ENCODE measurements at places on chromosomes 11 and 22.

DNA sequence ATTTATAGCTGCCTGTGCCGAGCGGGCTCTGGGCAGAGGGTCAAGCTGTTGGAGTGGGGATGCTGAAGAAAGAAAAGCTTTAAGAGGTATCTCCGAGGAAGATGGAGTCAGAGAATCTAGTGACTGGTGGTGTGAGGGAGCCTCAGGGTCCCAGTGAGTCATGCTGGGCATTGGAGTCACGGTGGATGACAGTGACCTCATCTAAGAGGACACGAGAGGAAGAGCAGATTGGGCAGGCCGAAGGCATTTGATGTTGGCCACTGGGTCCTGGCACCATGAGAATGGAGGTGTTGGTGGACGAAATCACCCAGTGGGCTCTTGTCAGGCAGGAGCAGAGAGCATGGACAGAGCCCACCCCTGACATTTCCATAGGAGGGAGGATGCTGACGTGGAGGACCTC, 68.4 kb downstream of the TBC1D22A start:
- DNase-seq = no peak

GRCh38 chr11:61370349-61371005, 8.3 kb downstream of the TMEM138 start:
- no peak for DNase-seq

GRCh38 chr11:131495423-131495822, 125.0 kb downstream of the NTM start:
- no peak for DNase-seq

GRCh38 chr22:25393121-25393805, 171.2 kb upstream of the GRK3 start:
- DNase-seq = no peak

GRCh38 chr11:16881766-16882165, 132.4 kb downstream of the PLEKHA7 start:
- no peak for DNase-seq

DNA sequence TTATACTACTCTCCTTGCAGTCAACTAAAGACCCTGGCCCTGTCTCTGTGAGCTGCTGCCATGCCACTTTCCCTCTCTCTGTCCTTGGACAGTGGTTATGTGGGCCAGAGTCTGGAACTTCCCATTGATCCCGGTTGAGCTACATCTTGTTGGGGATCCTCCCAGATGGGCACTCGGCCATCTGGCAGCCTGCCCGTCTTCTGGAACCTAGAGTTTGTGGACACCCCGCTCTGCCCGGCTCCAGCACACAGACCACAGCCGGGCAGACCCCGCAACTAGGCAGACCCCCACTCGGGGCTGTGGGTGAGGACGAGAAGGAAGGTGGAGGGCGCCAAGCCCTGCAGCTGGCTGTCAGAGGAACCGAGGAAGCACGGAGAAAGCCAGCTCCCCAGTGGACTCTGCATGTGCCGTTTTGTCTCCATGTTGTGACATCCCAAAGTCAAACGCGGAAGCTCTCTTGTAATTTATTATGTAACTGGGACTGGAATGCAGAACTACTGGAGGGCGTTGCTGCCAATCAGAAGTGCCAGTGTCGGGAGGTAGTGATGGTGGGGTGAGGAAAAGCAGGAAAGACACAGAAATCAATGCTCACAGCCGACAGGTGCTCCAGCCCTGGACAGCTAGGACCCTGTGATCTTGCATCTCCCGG, 207.7 kb downstream of the CEP164 start:
- no peak for DNase-seq

- no peak for DNase-seq
These were observed 3.7 kb upstream of the PACSIN2 start for GRCh38 chr22:43018615-43019014.

DNA sequence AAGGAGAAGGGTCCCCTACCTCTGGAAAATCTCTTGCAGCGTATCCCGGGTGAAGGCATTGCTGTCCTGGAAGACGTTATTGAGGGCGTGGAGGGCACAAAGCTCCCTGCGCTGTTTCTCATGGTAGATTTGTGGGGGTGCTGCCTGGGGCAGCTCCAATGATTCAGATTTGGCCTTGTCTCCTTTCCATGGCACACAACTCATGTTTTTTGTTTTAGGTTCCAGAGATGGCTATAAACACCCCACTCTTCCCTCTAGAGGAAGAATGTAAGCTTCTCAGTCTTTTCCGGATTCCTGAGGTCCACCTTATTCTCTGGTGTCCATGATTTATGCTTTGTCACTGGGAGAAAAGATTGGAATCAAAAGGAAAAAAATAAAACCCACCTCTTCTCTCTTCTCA, 959 bp downstream of the JOSD1 start:
- no peak for DNase-seq

DNA sequence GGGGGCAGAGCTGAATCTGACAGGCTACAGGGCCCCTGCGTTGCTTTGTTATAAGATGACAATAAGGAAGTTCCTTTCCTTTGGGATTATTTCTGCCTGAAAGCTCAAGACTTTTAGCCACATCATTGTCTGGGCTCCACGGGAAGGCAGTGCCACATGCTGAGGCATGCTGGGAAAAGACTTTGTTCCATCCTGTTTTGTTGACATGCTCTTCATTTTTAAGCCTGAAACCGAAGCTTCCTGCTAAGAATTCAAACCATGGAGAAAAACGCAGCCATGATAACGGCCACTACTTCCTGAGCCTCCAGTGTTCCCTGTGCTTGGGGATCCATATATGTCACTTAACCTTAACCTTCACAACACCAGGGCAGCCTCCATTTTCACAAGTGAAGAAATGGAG, 5.5 kb upstream of the TCF20 start:
- no peak for DNase-seq

DNA sequence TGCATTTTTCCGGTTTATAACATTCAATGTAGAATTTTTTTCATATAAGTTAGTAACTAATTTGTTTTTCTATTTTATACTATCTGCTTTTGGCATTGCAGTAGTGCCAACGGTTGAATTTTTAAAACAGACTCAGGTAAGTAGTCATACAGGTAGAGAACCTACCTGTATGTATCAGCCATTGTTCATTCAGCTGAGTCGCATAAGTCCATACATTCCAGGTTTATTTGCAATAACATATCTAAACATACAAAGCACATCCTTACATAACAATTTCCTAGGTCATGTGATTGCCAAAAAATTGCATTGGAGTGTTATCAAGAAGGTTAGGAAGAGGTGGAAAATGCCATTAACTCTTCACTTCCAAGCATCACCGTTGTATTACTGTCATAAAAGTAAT, 1059.3 kb upstream of the CNTN5 start:
- DNase-seq = no peak

DNA sequence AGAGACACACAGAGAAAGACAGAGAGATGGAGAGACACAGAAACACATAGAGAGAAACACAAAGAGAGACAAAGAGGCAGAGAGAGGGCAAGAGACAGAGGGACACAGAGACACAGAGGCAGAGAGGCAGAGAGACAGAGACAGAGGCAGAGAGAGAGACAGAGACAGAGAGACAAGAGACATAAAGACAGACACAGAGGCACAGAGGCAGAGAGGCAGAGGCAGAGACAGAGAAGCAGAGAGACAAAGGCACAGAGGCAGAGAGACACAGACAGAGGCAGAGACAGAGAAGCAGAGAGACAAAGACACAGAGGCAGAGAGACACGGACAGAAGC, 6.3 kb downstream of the TNNI2 start:
- DNase-seq = no peak

DNA sequence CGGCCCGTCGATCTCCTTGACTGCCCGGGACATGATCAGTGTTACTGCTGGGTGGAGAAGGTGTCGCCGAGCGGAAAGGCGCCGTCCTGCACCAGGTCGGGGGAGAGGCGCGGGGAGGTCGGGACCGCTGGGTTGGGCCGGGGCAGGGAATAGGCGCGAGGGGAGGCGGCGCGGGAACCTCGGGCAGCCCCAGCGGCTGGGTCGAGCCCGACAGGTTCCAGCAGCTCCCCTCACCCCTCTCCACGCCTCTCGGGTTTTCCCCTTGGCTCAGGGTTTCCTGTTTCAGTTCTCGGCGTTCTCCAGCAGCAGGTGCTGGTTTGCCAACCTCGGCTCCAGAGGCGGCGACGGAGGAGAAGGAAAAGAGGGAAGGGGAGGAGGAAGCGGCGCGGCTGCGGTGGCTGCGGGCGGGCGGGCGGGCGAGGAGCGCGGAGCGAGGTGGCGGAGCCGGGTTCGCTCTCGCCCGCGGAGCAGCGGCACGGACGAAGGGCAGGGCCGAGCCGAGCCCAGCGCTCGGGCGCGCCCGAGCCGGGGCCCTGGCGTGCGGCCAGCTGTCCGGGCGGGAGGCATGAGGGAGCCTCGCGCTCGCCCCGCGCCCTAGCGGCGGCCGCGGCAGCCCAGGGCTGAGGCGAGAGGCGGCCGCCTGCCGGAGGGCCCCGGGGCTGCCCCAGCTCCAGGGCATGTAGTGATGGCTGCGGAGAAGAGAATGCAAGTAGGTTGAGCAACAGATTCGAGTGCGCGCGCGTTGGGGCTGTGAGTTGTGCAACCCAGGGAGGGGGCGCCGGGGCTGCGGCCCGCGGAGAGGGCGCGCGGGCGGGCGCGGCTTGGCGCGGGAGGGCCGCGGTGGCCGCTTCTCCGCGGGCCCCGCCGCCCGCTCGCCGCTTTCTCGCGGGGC, at the start of gene ZC3H12C:
ZC3H12C (plus strand) TSS at position 878 of the 892 bp plus-strand sequence. CDS start 20 bp downstream, outside the sequence.
- no peak for DNase-seq

- no peak for DNase-seq
These were observed 69.9 kb upstream of the CHRM4 start for GRCh38 chr11:46461461-46461927.

- DNase-seq = no peak
These were observed 44.2 kb upstream of the SLC5A1 start for GRCh38 chr22:31998784-31999385.

- DNase-seq = no peak
These were observed 2.0 kb downstream of the KCNE3 start for GRCh38 chr11:74465291-74465708.

GRCh38 chr11:93567401-93567895, 24.3 kb upstream of the SMCO4 start:
- no peak for DNase-seq

- DNase-seq = peak; percentile 83
These were observed at the start of gene TMEM135 for GRCh38 chr11:87037450-87038234. Gene TMEM135 (plus strand): TSS chr11:87037934. CDS start chr11:87038046, 112 bp downstream.

DNA sequence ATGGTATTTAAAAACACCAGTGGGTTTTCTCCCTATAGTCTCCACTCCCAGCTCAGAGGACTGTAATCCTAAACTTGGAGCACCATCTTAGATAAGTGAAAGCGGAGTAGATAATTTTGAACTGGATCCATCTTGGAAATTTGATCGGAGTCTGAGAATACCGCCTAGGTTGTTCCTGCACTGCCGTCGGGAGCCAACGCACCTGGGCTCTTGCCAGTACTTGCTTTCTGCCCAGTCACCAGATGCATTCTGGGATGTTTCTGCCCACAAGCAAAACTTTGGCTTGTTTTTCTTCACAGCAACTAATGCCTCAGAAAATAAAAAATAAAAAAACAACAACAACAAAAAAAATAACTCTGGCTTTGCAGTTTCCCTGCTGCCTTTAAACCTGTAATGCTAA, 113.0 kb upstream of the MTMR2 start:
- no peak for DNase-seq

DNA sequence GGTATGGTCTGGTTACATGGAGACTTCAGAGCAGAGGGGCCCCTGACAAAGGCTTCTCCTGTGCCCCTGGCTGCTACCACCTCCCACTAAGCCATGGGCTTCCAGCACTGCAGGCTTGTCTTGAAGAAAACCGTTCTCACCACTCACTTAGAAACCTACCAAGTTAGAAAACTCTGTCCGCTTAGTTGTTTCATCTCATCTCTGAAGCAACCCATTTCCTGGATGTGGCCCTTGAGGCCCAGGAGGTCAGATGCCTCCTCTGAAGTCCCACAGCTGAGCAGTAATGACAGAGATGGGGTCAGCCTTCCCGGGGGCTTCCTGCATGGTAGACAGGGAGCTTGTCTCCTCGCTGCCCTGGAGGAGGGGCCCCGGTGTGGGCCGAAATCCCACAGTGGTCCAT, 12.9 kb downstream of the CSF2RB start:
- no peak for DNase-seq

DNA sequence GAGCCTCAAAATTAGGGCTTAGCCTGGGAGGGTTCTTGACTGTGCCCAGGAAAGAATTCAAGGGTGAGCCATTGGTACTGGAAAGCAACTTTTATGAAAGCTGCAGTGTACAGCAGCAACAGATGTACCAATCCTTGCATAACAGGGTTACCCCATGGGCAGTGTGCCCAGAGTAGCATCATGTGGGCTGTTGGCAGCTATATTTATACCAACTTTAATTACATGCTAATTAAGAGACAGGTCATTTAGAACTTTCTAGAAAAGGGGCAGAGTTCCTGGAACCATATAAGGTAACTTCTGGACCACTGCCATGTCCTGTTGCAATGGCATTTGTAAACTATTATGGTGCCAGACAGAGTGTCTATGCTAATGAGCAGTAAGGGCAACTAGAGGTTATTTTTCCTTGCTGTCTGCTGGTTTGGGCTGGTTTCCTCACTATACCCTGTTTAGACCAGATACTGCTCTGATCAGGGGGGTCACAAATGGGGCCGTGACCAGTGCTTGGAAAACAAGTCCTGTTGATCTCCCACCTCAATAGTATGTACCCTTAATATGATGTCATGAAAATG, 1120.5 kb upstream of the RAG2 start:
- no peak for DNase-seq

- DNase-seq = peak; percentile 46
These were observed 5.6 kb downstream of the RGL4 start for GRCh38 chr22:23696326-23696851.

DNA sequence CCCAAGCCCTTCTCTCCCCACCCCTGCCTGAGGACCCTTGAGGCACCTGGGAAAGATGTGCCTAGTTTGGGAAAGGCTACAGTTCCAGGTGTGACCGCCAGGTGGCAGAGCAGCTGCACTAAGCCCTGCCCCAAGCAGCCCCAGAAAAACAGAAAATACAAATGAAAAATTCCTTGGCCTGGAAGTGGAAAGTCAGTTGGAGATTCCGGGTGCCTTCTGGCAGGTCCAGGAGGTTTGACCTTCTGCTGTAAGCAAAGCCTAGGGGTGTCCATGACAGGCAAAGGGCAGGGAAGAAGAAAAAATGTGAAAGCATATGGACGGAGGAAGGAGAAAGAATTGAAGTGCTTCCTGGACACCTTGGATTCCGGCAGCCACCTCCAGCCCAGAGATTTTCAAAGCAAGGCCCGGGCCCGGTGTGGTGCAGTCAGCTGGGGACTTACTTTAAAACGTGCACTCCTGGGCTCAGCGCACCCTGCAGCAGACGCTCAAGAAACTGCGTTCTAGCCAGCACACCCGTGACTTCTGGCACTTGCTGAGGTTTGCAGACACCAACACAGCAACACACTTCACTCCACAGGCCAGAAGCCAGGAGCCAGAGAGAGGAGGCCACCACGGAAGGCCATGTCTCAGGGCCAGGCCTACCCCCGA, 37.3 kb upstream of the SLC22A12 start:
- no peak for DNase-seq

- DNase-seq = no peak
These were observed 1155.2 kb upstream of the CNTN5 start for GRCh38 chr11:97865424-97866012.

- no peak for DNase-seq
These were observed 48.9 kb downstream of the IGSF9B start for GRCh38 chr11:133907841-133908241.

- no peak for DNase-seq
These were observed 2050.6 kb upstream of the RAG2 start for GRCh38 chr11:38648604-38649003.

Data from stimulated activated CD8-positive, alpha-beta memory T cell treated with anti-CD3 and anti-CD28 coated beads, Interleukin-7, amount 100 ng/mL, for 1 hour (primary cell).